Skin of body (tissue), 3 donors: ENCODE measurements at places on chromosomes 6 and 20. TPM values are rescaled to one million over a fixed set of nuclear protein-coding genes. Genes with fewer than 3 reads are reported as not detected.

Gene PAX1
- total RNA-seq: 1.2 TPM

Gene GLP1R
- total RNA-seq: 0.10 TPM

Gene SEL1L2
- not detected for total RNA-seq

Gene FNDC1
- total RNA-seq: 59.6 TPM

Gene CPXM1
- total RNA-seq: 30.5 TPM

Gene PPIL1
- 14.2 TPM for total RNA-seq

Gene NNAT
- 22.0 TPM for total RNA-seq

Gene TAP2
- total RNA-seq: 11.0 TPM

DNA sequence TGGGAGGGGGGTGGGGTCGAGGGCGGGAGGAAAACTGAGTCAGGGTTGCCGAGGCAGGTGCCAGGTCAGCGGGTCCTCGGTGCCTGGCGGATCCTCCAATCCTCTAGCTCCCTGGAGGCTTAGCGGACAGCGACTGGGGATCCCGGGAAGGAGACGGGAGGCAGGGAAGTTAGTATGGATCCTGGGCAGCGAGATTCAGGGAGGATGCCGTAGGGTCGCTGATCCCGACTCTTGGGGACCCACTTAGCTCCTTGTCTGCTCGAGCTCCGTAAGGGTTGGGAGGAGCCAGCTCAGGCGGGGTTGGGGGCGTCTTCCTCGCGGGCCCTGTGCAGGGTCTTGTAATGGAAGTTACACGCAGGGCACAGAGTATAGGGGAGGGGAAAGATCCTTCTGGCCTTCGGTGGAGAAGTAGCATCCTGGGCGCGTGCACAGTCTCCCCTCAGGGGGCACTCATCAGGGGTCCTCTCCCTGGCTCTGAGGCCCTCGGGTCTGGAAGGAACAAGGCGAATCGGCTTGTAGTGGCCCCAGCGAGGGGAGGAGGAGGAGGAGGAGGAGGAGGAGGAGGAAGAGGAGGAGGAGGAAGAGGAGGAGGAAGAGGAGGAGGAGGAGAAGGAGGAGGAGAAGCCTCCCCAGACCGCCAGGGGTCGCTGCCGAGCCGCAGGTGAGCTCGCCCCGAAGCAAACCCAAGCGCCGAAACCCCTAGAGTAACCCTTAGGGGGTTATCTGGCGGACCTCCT lies 6.4 kb upstream of the SLC12A5 start:
- no peak for DNase-seq

- DNase-seq: no peak
Measured at GRCh38 chr6:111195656-111196055, 108.4 kb downstream of the SLC16A10 start.

DNA sequence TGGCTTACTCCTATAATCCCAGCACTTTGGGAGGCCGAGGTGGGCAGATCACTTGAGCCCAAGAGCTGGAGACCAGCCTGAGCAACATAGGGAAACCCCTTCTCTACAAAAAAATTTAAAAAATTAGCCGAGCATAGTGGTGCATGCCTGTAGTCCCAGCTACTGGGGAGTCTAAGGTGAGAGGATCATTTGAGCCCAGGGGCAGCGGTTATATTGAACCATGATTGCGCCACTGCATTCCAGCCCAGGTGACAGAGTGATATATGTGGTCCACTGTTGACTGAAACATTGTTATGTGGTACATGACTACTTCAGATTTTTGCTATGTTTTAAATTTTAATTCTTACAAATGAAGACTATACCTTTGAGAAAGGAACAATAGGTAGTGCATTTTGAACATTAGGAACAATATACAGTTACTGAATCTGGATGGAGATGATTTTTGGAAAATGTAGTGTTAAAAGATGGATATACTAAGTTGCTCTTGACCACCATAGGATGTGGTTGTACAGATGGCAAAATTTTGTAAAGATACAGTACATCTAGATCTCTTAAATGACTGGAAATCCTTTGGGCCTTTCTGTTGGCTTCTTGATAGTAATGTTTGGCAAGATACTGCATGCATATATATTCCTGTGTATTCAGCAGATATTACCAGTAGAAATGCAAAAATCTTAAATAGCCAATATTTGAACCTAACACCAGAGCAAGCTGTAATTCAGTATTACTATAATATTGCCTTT lies 35.9 kb downstream of the MAPK14 start:
- no peak for DNase-seq

DNA sequence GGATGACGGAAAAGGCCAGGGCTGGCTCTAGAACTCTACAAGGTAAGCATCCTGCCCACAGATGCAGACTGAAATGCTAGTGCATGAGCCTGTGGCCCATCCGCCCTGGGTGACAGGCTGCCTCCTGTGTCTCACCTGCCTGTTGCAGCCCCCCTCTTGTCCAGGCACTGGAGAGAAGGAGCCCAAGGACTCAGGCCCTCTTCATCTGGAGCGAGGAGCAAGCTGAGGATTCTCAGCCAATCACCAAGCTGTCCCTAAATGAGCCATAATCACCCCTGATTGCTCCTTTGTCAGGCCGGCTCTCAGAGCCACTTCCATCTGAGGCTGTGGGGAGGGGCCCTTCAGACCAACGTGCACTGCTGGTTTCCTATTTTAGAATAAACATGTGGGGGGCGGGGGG lies 10.0 kb upstream of the SLC32A1 start:
- no peak for DNase-seq

- DNase-seq: no peak
Measured at GRCh38 chr6:105648276-105648675, 245.4 kb upstream of the PREP start.

DNA sequence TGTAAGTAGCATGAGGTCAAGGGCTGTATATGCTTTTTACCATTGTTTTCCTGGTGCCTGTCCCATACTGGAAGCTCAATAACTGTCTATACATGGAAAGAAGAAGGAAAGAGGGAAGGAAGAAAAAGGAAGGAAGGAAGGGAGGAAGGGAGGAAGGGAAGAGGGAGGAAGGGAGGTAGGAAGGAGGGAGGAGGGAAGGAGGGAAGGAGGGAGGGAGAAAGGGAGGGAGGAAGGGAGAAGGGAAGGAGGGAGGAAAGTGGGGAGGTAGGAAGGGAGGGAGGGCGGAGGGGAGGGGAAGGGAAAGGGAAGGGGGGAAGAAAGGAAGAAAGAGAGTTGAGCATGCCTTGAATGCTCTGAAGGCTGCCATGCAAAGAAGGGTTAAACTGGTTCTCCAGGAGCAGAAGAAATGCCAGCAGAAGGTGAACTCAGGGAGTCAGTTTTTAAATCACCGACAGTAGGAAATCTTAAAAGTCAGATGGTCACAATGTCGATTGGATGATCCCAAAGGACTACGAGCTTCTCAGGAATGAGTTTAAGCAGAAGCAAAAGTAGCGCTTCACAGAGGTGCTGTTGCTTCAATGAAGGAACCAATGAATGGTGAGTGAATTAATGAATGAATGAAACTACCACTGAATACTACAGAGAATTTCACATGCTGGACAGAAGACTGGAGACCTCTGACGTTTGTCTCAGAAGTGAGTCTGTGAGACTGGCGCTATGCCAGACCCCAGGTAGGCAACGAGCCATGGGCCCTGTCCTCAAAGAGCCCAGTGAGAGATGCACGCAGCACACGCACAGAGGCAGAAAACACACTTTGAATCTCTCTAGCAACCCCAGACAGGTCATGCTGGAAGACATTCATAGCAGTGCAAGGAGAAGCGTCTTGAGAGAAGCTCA lies 117.6 kb downstream of the MRPL14 start:
- DNase-seq: no peak

GRCh38 chr20:5657876-5658200 lies 92.4 kb upstream of the SHLD1 start:
- no peak for DNase-seq

DNA sequence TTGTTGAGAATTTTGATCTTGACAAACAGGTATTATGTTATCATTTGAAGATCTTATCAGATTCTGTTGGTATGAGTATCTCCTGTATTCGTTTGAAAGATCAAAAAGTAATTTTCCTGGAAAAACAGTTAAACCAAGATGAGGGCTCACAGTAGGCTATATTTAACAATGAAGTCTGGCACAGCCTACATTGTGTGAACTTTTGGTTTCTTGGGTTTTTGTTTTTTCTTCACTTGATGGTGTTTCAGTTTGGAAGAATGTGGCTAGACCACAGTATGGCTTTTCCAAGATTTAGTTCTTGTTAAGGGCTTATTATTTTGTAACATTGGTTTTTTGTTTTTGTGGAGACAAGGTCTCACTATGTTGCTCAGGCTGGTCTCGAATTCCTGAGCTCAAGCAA lies 306.4 kb downstream of the CDKAL1 start:
- DNase-seq: no peak

GRCh38 chr6:154316131-154316530 lies 40.5 kb downstream of the IPCEF1 start:
- DNase-seq: no peak

DNA sequence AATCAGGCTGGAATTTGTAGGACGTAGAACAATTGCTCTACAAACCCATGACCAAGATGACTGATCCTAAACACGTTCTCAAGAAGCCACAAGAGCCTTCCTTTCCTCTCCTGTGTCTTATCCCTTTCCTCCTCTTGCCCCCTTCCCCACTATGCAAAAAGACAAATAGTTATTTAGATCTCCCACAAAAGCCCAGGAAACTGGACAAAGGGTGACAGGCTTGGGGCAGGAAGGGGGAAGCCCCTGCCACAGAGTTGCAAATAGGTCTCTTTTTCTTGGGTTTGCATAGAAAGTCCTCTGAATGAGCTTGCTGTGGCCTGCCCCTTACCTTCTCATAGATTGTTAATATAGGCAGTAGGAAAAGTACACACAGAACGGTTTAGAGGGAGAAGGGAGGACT lies 377.1 kb upstream of the BTBD3 start:
- no peak for DNase-seq

GRCh38 chr6:121443971-121444541 lies 8.6 kb downstream of the GJA1 start:
- DNase-seq: peak; percentile 63

DNA sequence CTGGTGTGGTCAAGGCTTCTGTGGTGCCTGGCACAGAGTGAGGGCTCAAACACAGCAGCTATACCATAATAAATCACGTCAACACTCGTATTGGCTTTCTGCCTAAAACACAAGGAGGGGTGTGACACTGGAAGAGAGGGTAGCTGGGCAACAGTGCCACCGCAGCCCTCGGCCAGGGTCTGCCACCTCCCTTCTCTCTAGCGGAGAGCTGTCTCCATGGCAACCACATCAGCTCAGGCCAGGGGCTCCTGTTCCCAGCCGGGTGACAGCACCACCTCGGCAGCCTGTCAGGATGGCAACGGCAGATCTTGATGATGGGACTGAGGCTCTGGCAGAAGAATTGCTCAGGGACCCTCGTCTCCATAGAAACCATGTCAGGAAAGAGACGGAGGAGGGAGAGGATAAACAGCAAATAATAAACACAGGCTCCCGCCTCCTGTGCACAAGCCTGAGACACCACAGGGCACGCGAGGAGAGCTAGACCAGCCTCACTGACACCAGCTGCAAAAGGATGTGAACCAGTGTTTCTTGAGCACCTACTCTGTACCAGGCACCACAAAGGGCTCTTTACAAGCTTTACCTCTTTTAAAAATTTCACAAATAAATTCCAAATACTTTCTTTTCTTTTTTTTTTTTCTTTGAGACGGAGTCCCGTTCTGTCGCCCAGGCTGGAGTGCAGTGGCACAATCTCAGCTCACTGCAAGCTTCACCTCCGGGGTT lies 50.4 kb upstream of the TLDC2 start:
- no peak for DNase-seq

DNA sequence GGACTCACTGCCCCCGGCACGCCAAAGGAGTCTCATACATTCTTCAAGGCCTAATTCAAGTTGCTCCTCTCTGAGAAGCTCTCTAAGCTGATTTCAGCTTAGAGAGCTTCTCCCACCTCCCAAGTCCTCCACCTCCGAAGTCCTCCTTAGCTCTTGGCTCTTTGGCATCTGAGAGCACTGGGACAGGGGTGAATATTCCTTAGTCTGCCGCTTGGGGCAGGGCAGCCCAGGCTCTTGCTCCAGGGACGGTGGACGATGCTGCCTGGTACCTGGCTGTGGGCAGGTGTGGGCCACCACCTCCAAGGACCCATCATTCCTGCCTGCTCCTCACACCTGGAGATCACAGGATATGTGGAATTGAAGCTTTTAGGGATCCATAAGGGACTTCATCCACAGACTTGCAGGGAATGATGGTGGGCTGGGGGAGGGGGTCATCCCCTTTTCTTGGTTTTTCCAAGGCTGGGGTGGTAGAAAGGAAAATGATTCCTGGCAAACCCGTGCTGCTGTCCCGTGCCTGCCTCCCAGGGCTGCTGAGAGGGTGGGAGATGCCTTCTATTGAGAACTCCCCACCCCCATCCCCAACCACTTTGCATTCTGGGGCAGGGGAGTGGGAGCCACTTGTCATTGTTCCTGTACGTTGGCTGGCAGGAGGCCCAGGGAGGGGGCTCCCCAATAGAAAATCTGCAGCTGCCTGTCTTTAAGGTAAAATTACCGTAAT lies 57.4 kb downstream of the ARHGAP40 start:
- no peak for DNase-seq

DNA sequence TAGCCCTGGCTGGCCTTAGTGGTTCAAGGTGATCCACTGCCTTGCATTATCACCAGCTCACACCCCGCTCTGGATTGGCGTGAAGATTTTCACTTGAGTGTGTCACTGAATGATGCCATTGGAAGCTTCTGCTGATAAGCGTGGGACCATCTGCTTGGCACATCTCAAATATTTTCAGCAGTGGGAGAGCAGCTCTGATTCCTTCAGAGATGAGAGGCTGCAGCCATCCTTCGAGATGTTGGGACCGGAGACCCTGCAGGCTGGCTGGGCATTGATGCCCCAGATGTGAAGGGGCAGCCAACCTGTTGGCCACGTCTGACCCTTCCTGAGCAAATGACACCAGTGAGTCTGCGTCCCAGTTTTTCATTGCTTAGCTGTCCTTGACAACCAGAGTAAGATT lies at the start of gene MAS1:
MAS1 (plus strand) TSS at position 197 of the 400 bp plus-strand sequence. CDS start 15,968 bp downstream, outside the sequence.
- no peak for DNase-seq

- peak; percentile 95 for DNase-seq
Measured at GRCh38 chr20:4064144-4064909, 49.0 kb upstream of the RNF24 start.

GRCh38 chr6:20708367-20709124 lies 174.3 kb downstream of the CDKAL1 start:
- DNase-seq: no peak
